ENCODE measurements at places on chromosomes 5 and 9.

GRCh38 chr9:91711755-91712601, 238.1 kb downstream of the ROR2 start:
- DNase-seq = no peak

GRCh38 chr9:17742067-17742466, 163.2 kb downstream of the SH3GL2 start:
- DNase-seq = no peak

DNA sequence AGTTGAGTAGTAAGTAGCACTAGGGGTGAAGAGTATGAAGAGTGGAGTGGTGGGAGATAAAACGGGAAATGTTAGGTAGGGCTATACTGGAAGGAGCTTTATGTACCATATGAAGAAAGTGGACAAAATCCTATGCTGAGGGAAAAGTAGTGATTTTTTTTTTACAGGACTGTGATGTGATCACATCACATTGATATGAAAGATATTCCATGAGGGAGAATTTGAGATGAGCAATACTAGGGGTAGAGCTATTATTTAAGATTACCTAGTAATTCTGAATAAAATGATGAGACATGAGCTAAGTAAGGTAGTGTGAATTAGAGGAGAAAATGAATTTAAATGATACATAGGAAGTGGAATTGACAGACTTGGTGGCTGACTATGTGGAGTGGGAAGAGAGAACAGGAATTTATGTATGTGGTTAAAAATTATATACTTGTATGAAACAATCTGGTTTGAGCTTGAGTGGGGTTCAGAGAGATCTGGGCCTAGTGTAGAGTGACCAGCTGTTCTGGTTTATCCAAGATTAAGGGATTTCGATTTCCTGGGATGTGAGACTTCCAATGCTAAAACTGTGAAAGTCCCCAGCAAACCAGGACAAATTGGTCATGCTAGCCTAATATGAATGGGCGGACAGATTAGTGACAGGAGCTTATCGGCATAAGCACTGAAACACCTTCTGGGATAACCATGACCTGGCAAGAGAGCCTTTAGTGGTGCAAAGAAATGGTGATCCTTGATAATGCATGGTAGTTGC, 29.3 kb upstream of the STOM start:
- no peak for DNase-seq

- DNase-seq = no peak
These were observed 590.2 kb downstream of the NR2F1-AS1 start for GRCh38 chr5:92990771-92991170.

DNA sequence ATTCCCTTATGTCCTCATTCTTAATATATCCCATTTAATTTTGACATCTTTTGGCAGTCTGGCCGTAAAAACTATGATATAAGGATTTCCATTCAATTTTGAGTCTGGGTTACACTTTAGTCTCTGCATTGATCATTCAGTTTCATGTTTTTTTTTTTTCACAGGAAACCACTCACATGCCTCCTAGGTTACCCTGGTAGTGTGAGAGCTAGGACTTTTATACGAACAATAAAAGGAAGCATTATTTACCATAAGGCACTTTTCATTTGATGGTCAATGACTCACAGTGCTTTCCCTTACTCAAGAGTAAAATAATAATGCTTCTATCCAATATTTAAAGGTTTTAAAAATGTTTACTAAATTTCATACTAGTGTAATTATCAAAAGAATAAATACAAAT, 16.4 kb upstream of the DMAC1 start:
- DNase-seq = no peak

DNA sequence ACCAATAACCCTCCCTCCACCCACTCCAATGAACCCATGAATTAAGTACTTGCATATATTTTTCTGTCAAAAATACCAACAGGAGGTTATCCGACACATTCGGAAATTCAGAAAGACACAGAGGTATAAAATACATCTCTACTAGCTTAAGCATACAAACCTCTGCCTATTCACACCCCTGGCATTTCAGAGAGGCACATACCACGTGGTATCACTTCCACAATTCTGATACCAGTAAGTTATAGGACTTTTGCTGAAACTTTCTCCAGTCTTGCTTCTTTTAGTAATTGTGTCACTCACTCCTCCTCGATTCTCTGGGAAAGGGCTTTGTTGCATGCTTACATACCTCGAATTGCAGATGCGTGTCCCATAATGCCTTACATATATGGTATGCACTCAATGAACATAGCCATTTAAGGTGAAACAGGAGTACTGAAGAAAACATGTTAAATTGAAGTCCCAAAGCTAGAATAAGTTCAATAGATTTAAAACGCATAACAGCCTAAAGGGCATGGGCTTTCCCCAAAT, 58.1 kb downstream of the TLE1 start:
- no peak for DNase-seq

DNA sequence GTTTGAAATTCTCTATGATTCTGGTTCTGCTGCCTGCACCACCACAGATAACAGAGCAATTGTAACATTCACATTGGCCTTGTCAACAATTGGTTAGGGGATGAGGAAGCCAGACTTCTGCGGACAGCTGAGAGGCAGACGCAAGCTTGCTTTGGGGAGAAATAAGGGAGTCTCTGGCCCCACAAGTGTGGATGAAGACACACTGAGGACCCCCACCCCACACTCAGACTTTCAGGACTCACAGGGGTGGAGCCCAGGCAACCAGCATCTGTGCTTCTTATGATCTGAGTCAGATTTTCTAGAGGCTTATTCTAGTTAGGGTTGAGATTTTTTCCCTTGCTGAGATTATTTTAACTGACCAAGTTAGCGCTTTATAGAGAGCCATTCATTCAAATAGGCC, 140.3 kb upstream of the IRX2 start:
- no peak for DNase-seq

DNA sequence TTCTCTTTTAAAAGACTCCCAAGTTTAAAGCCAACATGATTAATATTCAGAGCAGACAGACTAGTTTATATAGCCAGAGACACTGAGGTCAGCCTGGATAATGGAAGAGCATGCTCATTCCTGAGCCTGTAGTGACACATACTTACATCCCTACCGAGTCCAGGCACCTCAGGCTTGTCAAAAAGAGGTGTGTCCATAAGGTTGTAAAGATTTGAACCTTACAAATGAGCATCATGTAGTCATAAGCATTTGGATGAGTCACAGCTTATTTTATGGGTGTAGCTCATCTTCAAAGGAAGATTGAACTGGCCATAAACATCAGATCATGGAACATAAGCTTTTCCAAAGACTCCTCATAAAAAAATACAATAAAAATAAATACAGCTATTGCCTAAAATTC, 333.5 kb downstream of the EFNA5 start:
- no peak for DNase-seq

- DNase-seq = no peak
These were observed 38.4 kb upstream of the SUSD3 start for GRCh38 chr9:93020151-93020550.

GRCh38 chr9:94207781-94208180, 51.3 kb upstream of the ZNF169 start:
- no peak for DNase-seq

GRCh38 chr5:115475788-115476187, 68.8 kb downstream of the FEM1C start:
- DNase-seq = no peak

- no peak for DNase-seq
These were observed 147.6 kb downstream of the RPS23 start for GRCh38 chr5:82130602-82131001.

DNA sequence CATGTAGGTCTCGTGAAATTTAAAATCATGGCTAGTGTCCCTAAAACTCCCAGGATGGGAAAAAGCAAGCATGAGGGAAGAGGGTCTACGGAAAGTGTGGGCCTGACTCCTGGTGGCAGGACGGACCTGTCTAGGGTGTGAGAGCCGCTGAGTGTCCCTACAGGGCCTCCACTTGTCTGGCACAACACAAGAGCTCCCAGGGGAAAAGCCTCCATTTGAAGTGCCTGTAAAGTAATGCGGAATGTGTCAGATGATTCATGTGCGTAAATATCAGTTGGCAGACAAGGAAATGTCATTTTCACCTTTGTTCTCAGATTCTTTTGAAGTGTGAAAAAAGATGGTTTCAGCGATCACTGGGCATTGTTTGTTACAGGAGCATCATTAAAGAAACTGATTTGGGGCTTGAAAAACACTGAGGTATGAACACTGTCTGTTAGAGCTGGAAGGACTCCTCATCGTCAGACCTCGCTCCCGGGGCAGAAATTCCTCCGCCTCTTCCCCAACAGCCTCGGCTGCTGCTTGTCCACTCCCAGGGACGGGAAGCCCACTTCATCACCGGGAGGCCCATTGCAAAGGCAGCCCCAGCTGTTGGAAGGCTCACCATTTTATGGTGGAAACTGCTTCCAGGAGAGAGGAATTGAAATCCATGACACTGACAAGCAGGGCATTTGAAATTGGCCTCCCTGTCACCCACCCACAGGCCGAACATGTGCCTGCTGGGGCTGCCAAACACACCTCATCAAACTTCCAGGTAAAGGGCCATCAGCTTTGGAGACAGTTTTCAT, 240.8 kb downstream of the FSTL4 start:
- DNase-seq = peak; percentile 44

GRCh38 chr5:33291216-33292000, 149.4 kb upstream of the TARS1 start:
- no peak for DNase-seq

- no peak for DNase-seq
These were observed 72.6 kb downstream of the RGS3 start for GRCh38 chr9:113536166-113536482.

DNA sequence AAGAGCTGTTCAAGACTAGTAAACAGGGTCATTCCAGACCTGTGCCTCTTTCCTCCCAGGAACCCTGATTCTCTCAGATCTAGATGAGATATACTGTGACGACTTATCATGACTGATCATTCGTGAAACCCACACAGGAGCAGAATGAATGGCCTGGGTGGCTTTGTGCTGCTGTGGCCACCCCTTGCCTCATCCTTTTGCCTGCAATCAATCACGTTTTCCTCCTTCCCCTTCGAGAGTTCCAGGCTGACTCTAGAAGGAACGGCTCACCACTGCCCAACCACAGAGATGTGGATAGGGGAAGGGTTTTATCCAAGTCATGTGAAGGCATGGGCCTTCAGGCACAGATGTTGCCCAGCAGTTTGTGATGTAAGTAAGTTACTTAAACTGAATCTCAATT, 5.8 kb downstream of the ANXA6 start:
- no peak for DNase-seq

GRCh38 chr5:102270036-102270435, 26.0 kb downstream of the SLCO4C1 start:
- DNase-seq = no peak

DNA sequence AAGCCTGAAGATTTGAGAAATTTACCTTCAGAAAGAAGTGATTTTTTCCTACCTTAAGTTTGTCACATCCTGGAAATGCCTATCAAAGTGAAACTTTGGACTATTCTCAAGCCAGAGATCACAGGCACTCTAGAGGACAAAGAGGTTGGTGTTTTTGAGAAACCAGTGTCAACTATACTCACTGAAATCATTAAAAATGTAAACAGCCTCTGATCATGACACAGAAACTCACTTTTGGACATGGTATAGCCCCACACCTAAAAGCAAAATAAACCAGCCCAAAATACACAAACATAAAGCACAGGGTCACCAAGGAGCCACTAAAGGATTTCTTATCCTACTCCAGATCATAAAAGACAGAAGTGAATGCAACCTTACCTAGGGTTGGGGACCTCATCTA, 65.7 kb upstream of the ICE1 start:
- no peak for DNase-seq

All from left forelimb (tissue), 1 donor.